ENCODE measurements at places on chromosomes 4 and X.

GRCh38 chr4:2094545-2094944, 35.4 kb downstream of the NAT8L start:
- no peak for DNase-seq

- no peak for DNase-seq
Measured at GRCh38 chrX:108875548-108875947, 139.2 kb upstream of the IRS4 start.

DNA sequence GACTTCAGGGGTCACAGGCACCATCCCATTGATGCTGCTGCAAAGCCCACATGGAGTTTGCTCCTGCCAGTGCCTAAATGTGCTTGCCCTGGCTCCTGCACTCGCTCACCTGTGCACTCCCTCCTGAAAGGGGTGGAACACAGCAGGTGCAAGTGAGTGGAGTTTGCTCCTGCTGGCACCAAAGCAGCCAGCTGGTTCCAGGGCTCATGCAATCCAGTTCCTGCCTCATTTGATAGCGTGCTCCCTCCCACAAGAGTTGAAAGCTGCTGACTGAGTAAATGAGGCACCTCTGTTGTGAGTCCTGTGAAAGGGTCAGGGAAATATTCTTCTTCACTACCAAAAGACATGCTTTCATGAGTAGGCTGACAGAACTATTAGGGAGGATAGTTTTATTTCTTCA, 30.5 kb downstream of the CXCL8 start:
- peak; percentile 91 for DNase-seq

- no peak for DNase-seq
Measured at GRCh38 chr4:24915121-24915922, 2.5 kb upstream of the CCDC149 start.

GRCh38 chr4:183905081-183905592, at the start of gene STOX2:
Gene STOX2, plus strand, starts transcription at chr4:183905307. Its CDS starts 1,484 bp downstream, at chr4:183906791.
- peak; percentile 95 for DNase-seq

DNA sequence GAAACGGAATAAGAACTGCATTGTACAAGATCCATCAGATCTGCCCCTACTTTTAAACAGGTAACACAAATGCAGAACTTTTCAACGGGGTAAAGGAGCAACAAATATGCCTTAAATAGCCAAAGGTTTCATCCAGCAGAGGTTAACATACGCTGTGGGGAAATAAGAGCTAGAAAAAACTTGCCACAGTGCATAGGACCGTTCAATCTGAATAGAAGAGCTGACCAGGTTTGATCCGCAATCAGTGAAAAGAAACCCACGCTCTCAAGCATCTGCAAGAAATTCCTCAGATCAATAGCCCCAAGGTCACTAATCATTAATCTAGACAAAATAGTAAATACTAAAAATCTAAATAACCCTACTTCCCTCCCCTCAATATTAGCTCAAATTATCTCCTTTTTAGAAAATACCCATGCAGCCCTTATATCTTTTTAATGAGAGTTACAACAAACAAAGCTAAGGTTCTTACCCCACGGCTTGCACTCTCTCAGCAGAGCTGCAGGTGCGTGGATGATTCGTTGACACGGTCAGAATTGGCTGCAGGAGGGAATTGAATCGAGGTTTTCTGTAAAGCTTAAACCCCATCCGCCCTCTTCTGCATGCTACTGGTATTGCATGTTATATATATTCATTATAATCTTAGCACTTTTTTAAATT, at the start of gene TLR10:
Gene TLR10 (minus strand): TSS at position 539 of the 657 bp plus-strand sequence. CDS start 7,400 bp downstream, outside the sequence.
- DNase-seq = no peak

DNA sequence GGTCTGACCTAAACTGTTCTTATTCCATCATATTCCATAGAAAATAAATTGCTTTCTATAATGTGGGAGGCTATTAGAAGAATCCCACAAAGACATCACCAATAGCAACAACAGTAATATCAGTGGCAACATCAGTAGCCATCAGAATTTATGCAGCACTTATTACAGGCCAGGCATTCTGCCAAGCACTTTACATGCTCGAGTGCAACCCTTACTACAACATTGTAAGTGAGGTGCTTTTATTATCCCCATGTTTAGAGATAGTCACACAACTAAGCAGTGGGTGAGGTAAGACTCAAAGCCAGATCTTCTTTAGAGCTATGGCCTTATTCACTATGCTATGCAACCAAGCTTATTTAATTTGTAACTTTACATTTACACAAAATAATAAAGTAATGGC, 317.1 kb upstream of the BMP3 start:
- DNase-seq = no peak

DNA sequence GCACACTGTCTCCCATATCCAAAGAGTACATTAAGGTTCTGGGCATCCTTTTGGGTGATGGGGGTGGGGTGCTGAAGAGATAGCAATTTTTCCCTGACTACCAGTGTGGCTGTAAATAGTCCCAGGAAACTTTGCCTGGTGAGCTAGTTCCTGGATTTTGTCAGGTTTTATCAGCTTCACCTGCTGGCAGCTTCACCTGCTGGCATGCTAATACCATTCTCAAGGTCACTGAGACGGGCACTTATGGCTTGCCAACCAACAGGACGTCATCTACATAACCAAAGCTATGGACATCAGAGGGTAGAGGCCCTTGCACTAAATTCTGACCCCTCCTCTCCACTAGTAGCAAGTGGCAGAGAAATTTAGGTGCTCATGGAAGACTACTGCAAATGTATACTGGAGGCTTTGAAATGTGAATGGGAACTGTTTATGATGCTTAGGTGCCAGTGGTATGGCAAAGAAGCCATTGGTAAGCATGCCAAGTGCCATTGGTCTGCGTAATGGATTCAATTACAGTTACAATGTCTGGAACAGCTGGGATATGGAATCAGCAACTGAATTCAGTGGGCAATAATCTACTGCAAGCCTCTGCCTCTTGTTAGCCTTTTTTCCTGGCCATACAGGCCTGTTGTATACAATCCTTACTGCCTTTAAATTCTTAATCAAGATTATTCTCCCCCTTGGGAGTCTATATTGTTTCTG, 71.6 kb upstream of the SH3RF1 start:
- DNase-seq = no peak

DNA sequence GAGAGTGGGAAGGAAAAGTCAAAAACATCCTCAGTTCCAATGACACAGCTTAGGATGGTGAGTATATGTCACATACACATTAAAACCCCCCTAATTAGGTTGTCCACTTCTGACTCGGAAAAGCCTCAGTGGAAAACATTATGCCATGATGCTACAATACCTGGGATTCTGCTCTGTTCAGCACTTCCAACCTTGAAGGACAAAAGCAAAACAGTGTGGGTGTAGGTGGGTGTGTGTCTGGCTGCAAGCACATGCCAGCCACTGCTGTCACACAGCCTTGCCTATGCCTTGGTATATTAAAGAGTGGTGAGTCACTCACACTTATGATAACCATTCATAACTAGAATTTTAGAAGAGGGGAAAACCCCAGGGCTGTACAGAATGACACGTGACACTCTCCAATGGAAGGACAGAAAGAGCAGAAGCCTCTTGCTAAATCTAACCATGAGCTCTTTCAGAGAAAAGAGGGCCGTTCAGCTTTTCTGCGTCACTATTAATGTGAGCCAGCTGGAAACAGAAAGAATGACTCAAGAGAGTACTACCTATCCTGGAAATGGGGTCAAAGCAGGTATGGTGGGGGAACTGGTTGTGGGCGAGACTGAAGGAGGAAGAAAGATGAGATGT, 159.6 kb downstream of the TET2 start:
- no peak for DNase-seq

- peak; percentile 80 for DNase-seq
Measured at GRCh38 chr4:39514888-39515401, 12.3 kb downstream of the UGDH start.

GRCh38 chrX:15465347-15465746, 27.8 kb downstream of the PIR start:
- no peak for DNase-seq

GRCh38 chr4:9952415-9952950, 68.8 kb downstream of the SLC2A9 start:
- DNase-seq = no peak

- DNase-seq = no peak
Measured at GRCh38 chr4:71602289-71602900, 181.5 kb downstream of the GC start.

DNA sequence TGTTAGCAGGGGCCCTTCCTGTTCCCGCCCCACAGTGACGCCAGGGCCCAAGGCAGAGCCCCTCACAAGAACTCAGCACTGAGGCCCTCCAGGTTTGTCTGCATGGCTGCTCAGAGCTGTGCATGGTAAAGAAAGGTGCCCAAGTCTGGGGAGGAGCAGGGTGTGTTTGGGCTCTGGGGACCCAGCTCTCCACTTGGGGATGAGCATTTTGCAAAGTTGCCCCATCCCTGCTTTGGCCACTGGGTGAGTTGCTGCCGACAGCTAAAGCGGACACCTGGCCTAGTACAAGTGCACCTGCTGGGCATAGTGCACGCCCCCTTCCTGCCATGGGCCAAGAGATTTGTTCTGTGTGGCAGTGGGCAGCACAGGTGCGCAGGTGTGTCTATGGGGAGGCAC, 2.0 kb upstream of the MXD4 start:
- DNase-seq = no peak

DNA sequence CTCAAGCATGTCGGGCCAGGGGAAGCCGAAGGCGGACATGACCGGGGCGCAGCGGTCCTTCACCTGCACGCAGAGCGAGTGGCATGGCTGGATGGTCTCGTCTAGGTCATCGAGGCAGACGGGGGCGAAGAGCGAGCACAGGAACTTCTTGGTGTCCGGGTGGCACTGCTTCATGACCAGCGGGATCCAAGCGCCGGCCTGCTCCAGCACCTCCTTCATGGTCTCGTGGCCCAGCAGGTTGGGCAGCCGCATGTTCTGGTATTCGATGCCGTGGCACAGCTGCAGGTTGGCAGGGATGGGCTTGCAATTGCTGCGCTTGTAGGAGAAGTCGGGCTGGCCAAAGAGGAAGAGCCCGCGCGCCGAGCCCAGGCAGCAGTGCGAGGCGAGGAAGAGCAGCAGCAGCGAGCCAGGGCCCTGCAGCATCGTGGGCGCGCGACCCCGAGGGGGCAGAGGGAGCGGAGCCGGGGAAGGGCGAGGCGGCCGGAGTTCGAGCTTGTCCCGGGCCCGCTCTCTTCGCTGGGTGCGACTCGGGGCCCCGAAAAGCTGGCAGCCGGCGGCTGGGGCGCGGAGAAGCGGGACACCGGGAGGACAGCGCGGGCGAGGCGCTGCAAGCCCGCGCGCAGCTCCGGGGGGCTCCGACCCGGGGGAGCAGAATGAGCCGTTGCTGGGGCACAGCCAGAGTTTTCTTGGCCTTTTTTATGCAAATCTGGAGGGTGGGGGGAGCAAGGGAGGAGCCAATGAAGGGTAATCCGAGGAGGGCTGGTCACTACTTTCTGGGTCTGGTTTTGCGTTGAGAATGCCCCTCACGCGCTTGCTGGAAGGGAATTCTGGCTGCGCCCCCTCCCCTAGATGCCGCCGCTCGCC, at the start of gene SFRP2:
Gene SFRP2 (minus strand): TSS at position 671 of the 864 bp plus-strand sequence. CDS start 248 bp downstream, at position 423.
- DNase-seq = no peak

GRCh38 chr4:20193141-20193936, 58.4 kb upstream of the SLIT2 start:
- DNase-seq = no peak

- no peak for DNase-seq
Measured at GRCh38 chr4:155734065-155734464, 24.8 kb upstream of the GUCY1B1 start.

GRCh38 chr4:42641656-42642055, 15.2 kb downstream of the ATP8A1 start:
- no peak for DNase-seq

- DNase-seq = no peak
Measured at GRCh38 chr4:133969202-133969848, 232.3 kb downstream of the PABPC4L start.

DNA sequence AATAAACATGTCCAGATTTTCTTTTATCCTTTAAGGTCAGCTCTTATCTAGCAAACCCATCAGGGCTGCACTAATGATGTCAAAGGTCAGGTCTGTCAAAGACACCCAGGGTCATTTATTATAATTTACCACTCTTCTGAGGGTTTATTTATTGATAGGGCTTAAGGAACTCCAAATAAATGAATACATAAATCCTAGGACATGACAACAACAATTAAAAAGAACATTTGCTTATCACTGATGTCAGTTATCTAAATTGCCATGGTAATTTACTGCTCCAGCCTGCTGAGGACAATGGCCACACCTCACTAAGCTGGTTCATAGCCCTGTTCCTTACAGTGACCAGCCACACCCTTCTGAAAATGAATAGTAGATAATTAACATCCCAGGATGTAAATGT, 317.1 kb downstream of the UNC5C start:
- no peak for DNase-seq

GRCh38 chr4:94826206-94826605, 68.5 kb downstream of the BMPR1B start:
- no peak for DNase-seq

DNA sequence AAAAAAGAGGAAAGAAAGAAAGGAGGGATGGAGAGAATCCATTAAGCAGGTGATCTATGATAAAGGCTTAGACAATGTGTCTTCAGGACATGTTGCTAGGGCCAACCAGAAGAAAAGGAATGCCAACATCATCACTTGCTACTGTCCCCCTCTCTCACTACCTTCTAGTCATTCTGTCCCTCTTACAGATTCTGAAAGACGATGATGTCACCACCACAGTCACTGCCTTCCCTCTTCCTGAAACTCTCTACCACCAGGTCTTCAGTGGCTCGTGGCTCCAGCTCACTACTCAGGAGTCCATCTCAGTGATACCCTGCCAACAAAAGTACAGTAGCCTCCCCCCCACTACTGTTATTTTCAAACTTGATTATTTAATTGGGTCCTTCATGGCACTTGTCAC, 64.0 kb downstream of the KCNIP4 start:
- no peak for DNase-seq

GRCh38 chr4:56469489-56470210, 2.2 kb downstream of the SRP72 start:
- DNase-seq = no peak

DNA sequence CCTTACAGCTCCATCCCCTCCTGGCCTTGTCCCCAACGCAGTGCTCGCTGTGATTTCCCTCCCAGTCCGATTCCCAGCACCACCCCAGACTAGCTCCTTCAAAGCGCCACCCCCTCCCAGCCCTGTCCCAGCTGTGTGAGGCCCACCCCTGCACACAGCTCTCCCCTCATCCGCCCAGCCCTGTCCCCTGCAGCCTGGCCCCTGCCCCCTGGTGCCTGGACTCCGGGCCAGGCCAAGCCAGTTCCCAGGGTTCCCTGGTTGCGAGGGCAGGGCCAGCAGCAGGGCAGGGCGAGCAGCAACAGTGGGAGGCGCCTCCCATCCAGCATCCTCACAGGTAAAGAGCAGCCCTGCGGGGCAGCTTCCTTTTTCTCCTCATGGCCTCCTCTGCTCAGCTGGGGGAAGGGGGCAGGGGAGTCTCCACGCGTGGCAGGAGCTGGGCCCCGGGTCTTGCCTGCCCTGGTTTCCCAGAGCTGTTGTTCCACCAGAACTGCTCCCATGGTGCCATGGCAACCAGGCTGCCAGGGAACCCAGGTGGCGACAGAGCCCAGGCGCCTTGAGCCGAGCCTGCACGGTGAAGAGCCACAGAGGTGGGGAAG, 24.8 kb downstream of the IQSEC2 start:
- DNase-seq = no peak
